ENCODE measurements at places on chromosomes 7 and 10. TPM values are rescaled to one million over a fixed set of nuclear protein-coding genes. Genes with fewer than 3 reads are reported as not detected.

LIPK gene
- not detected for total RNA-seq

TMEM236 gene
- 0.05 TPM for total RNA-seq

ENKUR gene
- total RNA-seq, result not detected

VDAC2 gene
- 143 TPM for total RNA-seq

HABP2 gene
- not detected for total RNA-seq

CDK5 gene
- total RNA-seq, result 23.7 TPM

ABCC2 gene
- 1.3 TPM for total RNA-seq

ASZ1 gene
- not detected for total RNA-seq

AKR1C1 gene
- total RNA-seq, result 1.7 TPM

OR9A2 gene
- total RNA-seq, result not detected

NFE2L3 gene
- 26.4 TPM for total RNA-seq

FKBP14 gene
- 8.6 TPM for total RNA-seq

OPN1SW gene
- total RNA-seq, result not detected

HPSE2 gene
- not detected for total RNA-seq

MIOS gene
- 18.2 TPM for total RNA-seq

MGAM2 gene
- total RNA-seq, result not detected

MKX gene
- 0.68 TPM for total RNA-seq

ZNF736 gene
- total RNA-seq, result 24.9 TPM

EGR2 gene
- 6.5 TPM for total RNA-seq

GIMAP5 gene
- 77.7 TPM for total RNA-seq

C10orf62 gene
- not detected for total RNA-seq

DPP6 gene
- not detected for total RNA-seq

COL1A2 gene
- total RNA-seq, result 0.25 TPM

SPDYE11 gene
- not detected for total RNA-seq

METTL27 gene
- total RNA-seq, result 2.7 TPM

PRLHR gene
- total RNA-seq, result not detected

GNG11 gene
- total RNA-seq, result not detected

TFR2 gene
- 11.7 TPM for total RNA-seq

GNAT3 gene
- not detected for total RNA-seq

DENND2A gene
- not detected for total RNA-seq

CLDN15 gene
- 23.1 TPM for total RNA-seq

GPNMB gene
- total RNA-seq, result 0.73 TPM

ITIH5 gene
- not detected for total RNA-seq

PIP gene
- total RNA-seq, result not detected

ARMC3 gene
- total RNA-seq, result not detected

ANKRD22 gene
- not detected for total RNA-seq
